ENCODE measurements at places on chromosomes 6 and 20.

DNA sequence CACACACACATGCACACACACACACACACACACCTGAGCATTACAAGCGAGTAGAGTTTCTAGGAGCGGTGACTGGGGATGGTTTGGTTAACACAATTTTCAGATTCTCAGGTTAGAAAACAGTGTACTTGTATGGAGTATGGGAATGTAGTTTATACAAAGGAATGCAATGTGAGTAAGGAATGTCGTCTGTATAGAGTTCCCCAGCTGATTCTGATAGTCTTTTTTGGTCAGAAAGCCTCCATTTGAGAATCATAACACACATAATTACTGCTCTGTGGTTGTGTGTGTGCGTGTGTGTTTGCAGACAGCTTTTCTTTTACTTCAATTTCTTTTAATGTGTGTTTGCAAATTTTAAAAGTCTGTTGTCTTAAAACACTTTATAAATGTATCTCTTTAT is 93.2 kb downstream of the MYO6 start:
- no peak for DNase-seq

GRCh38 chr6:79628466-79629288 is 2.5 kb upstream of the SH3BGRL2 start:
- DNase-seq: no peak

DNA sequence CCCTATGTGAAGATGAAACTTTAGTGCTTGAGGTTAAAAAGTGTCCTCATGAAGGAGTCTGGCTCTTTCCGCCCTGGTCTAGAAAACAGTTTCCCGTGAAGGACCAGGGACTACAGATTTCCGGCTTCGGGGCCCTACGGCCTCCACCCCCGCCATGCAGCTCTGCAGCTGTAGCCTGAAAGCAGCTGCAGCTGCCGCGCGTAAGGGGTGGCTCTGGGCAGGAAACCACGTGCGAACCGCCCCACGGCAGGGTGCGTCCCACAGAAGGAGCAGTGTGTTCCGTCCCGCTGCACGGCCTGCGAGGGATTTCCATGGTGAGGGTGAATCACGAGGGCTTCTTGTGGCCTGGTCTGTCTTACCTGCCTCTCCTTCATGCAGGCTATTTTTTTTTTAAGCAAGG is 117.0 kb downstream of the ERMARD start:
- DNase-seq: peak; percentile 43

- DNase-seq: peak; percentile 62
Measured at GRCh38 chr20:2237059-2237458, 58.7 kb upstream of the TGM3 start.

- DNase-seq: no peak
Measured at GRCh38 chr6:110322151-110322873, 35.8 kb downstream of the METTL24 start.

Data from left cardiac atrium (tissue), 4 donors.